ENCODE measurements at places on chromosomes 16 and 17.

GRCh38 chr17:4161192-4161966 is 18.4 kb downstream of the CYB5D2 start:
- no peak overlapping the region for H3K4me3 ChIP-seq
- no peaks in the 10 kb centered on the region for H3K27me3 ChIP-seq
- H3K36me3 ChIP-seq: peaks cover under 1% of the 10 kb centered on the region
- peak; percentile 92 for DNase-seq

DNA sequence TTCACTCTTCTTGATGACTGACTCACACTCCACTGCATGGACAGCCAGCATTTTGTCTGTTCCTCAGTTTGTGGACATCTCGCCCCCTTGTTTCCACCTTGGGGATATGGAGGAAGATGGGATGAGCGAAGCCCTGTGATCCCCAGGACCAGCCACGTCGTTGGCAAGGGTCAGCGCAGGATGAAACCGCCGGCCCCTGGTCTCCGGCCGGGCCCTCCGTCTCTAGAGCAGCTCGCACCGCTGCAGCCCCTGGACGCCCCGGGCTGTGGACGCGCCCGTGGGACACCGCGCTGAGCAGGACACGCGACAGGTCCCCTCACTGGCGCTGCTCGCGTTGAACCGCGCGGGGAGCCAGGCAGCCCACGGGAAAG is 604 bp upstream of the ZC3H18 start:
- H3K4me1 ChIP-seq: peaks cover 6% of the 10 kb centered on the region
- H3K4me3 ChIP-seq: peak overlapping the region; percentile 55
- DNase-seq: no peak
- H3K27ac ChIP-seq: no peak overlapping the region
- H3K36me3 ChIP-seq: no peaks in the 10 kb centered on the region

DNA sequence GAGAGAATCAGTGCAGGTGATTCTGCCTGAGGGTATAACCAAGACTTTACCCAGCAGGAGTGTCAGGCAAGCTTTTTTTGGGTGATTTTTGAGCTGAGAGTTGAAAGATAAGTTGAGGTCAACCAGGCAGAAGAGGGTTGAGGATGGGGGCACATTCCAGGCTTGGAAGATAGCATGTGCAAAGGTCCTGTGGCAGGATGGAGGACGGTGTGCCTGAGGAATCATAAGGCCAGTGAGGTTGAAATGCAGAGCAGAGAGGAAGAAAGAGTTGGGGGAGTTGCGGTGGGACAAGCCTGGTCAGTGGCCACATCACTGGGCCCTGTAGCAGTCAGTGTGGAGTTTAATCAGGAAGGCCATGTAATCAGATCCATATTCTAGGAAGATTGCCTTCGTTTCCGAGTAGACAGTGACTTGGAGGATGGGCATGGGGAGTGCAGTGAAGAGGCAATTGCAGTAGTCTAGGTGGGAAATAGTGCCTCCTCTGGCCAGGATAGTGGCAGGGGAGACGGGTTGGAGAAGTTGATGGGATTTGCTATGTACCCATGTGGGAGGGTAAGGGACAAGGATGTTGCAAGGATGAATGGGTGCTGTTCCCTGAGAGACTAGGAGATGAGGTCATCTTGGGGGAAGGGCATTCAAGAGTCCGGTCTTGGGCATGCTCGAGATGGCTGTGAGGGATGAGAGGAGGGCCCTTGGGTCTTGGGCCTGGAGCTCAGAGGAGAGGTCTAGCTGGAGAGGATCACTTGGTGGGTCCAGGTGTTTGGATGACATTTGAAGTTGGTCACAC is 3.9 kb downstream of the PLEKHG4 start:
- H3K4me3 ChIP-seq: no peak overlapping the region
- H3K36me3 ChIP-seq: no peaks in the 10 kb centered on the region
- no peaks in the 10 kb centered on the region for H3K27me3 ChIP-seq

GRCh38 chr16:11050536-11050935 is 106.2 kb downstream of the CLEC16A start:
- no peaks in the 10 kb centered on the region for H3K27me3 ChIP-seq
- H3K27ac ChIP-seq: peak overlapping the region; percentile 30
- H3K36me3 ChIP-seq: no peaks in the 10 kb centered on the region
- no peak for DNase-seq
- peaks cover 17% of the 10 kb centered on the region for H3K4me1 ChIP-seq

DNA sequence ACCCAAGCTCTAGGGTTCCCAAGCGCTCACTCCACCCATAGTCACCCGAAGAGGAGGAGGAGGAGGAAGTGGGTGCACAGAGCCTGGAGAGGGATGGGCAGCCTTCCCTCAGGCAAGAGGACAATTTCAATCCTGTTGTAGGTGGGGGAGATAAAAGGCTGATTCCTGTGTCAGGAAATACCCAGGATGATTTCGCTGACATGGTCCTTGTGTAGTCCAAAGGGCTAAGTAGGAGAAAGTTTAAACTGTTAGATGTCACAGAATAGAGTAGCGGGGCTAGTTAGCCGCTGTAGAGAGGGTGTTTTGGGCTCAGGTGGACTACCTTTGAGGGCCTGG is 1.3 kb upstream of the EXOC7 start:
- H3K36me3 ChIP-seq: peaks cover 2% of the 10 kb centered on the region
- no peak overlapping the region for H3K4me3 ChIP-seq
- no peak overlapping the region for H3K27ac ChIP-seq
- H3K4me1 ChIP-seq: peaks cover 2% of the 10 kb centered on the region
- no peak for DNase-seq
- no peaks in the 10 kb centered on the region for H3K27me3 ChIP-seq

- H3K4me1 ChIP-seq: no peaks in the 10 kb centered on the region
- H3K27ac ChIP-seq: no peak overlapping the region
- peak overlapping the region; percentile 24 for H3K4me3 ChIP-seq
- H3K36me3 ChIP-seq: no peaks in the 10 kb centered on the region
Observed at GRCh38 chr16:31528523-31529107, 915 bp downstream of the AHSP start.

DNA sequence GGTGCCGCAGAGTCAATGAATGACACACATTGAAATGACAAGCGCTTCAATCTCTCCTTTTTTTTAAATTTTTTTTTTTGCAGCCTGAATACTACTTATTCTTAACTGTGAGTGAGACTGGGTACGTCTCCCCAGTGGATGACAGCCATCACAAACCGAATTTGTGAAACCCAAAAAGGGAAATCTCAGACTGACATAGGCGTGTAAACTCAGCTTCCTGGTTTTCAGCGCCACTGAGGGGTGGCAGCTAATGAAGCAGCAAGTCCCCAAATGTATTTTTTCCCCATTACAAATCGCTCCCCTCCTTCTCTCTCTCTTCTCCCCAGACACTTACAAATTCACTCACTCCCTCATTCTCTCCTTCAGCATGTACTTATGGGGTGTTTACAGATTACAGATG is 196.0 kb downstream of the MAF start:
- no peak overlapping the region for H3K27ac ChIP-seq
- no peaks in the 10 kb centered on the region for H3K27me3 ChIP-seq
- no peak for DNase-seq
- H3K36me3 ChIP-seq: no peaks in the 10 kb centered on the region

GRCh38 chr17:28372203-28372944 is 880 bp downstream of the SARM1 start:
- H3K27ac ChIP-seq: no peak overlapping the region
- peaks cover 12% of the 10 kb centered on the region for H3K27me3 ChIP-seq
- H3K4me3 ChIP-seq: no peak overlapping the region
- H3K36me3 ChIP-seq: no peaks in the 10 kb centered on the region
- peak; percentile 43 for DNase-seq

GRCh38 chr17:74190154-74190553 is 13.3 kb upstream of the RPL38 start:
- no peaks in the 10 kb centered on the region for H3K36me3 ChIP-seq
- H3K27me3 ChIP-seq: no peaks in the 10 kb centered on the region
- no peaks in the 10 kb centered on the region for H3K4me1 ChIP-seq
- no peak overlapping the region for H3K27ac ChIP-seq

GRCh38 chr17:78957128-78957527 is 22.6 kb downstream of the LGALS3BP start:
- no peaks in the 10 kb centered on the region for H3K27me3 ChIP-seq
- no peaks in the 10 kb centered on the region for H3K36me3 ChIP-seq

DNA sequence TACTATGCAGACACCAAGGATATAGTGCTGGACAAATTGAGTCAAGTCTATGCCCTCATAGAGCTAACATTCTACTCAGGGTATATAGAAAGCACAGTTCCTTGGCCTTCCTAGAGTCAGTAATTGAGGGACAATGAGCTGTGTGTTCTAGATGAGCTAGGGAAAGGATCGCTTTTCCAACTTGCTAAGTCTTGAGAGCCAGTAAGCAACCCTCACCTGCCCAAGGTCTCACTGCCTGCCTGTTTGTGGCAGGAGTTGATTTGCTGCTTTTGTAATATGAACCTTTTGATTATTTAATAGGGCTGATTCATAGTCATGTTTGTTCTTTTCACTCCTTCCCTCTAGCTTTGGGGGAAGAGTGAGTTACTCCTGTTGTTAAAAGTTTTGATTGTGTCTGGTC is 6.5 kb downstream of the DDX42 start:
- no peak overlapping the region for H3K27ac ChIP-seq
- no peaks in the 10 kb centered on the region for H3K27me3 ChIP-seq
- peaks cover 2% of the 10 kb centered on the region for H3K4me1 ChIP-seq
- peaks cover 2% of the 10 kb centered on the region for H3K36me3 ChIP-seq
- DNase-seq: no peak

DNA sequence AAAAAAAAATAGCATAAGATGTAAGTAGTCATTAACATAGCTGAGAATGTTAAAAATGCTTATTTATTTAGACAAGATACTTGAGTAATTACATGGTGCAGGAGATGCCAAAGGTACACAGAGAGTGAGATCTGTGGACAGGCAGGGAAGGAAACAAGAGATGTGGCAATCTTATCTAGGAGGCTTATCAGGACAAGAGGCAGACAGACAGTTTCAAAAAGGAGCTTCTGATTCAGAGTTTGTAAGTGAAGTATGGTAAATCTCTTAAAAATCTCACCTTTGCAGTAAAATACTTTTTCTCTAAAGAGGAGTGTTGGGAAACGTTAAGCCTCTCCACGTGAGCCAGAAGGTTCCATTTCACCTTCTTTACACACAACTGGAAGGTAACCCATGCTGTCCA is 19.9 kb upstream of the GHDC start:
- H3K36me3 ChIP-seq: peaks cover 3% of the 10 kb centered on the region
- no peaks in the 10 kb centered on the region for H3K27me3 ChIP-seq
- DNase-seq: no peak
- no peak overlapping the region for H3K27ac ChIP-seq

DNA sequence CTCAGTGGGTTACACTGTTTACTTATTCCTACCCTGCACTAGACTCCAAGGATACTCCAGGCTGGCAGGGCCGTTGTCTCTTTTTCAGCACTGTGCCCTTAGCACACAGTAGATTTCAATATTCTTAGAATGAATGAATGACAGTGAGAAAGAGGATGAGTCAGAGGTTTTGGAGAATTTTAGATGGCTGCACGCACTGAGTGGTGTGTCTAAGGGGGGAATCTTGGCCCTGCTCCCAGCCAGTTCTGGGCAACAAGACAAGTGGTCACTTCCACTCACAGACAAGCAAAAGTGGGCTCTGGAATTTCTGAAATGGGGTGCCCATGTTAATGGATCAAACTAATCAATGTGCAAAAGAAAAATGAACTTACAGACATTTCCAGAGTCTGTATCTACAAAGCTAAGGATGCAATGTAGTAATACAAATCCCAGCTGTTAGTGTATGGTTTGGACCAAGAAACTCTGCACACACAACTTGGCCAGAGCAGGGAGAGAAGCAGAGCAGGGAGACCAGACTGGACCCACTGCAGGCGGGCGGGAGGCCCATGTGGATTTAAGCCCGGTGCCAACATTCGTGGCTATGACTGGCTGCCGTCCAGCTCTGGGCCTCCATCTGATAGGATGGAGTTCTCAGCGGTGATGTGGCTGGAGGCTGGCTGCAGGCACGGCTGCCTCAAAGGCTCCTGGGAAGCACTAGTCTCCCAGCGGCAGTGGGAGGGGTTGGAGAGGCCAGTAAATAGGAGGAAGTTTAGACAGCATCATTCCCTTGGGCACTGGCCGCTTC is 95.6 kb upstream of the CDYL2 start:
- no peak overlapping the region for H3K4me3 ChIP-seq
- no peaks in the 10 kb centered on the region for H3K27me3 ChIP-seq
- DNase-seq: no peak

DNA sequence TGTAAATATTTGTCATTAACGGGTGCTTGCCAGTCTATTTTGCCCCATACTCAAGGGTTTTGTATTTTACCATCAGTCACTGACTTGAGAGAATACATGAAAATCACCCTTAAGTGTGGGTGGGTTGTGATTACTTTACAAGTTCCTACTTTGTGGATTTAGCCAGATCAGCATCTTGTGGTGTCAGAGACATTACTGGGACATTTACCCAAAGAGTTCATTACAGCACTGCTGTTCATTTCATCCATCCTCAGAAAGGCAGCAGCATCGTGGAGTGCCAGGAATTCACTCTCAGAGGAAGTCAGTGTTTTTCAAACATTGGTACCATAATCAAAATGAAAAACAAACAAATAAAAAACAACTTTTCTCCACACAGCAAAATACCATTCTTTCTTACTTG is 110.8 kb downstream of the CNTNAP4 start:
- no peaks in the 10 kb centered on the region for H3K36me3 ChIP-seq
- no peaks in the 10 kb centered on the region for H3K4me1 ChIP-seq
- H3K4me3 ChIP-seq: no peak overlapping the region
- no peak overlapping the region for H3K27ac ChIP-seq
- no peak for DNase-seq
- no peaks in the 10 kb centered on the region for H3K27me3 ChIP-seq

GRCh38 chr16:3696425-3697218 is 20.7 kb downstream of the TRAP1 start:
- H3K36me3 ChIP-seq: no peaks in the 10 kb centered on the region
- no peaks in the 10 kb centered on the region for H3K4me1 ChIP-seq
- no peak overlapping the region for H3K4me3 ChIP-seq
- H3K27ac ChIP-seq: no peak overlapping the region
- H3K27me3 ChIP-seq: no peaks in the 10 kb centered on the region

- H3K4me3 ChIP-seq: no peak overlapping the region
- no peak overlapping the region for H3K27ac ChIP-seq
- no peaks in the 10 kb centered on the region for H3K27me3 ChIP-seq
Observed at GRCh38 chr17:42709561-42709960, 27.2 kb downstream of the CNTNAP1 start.

DNA sequence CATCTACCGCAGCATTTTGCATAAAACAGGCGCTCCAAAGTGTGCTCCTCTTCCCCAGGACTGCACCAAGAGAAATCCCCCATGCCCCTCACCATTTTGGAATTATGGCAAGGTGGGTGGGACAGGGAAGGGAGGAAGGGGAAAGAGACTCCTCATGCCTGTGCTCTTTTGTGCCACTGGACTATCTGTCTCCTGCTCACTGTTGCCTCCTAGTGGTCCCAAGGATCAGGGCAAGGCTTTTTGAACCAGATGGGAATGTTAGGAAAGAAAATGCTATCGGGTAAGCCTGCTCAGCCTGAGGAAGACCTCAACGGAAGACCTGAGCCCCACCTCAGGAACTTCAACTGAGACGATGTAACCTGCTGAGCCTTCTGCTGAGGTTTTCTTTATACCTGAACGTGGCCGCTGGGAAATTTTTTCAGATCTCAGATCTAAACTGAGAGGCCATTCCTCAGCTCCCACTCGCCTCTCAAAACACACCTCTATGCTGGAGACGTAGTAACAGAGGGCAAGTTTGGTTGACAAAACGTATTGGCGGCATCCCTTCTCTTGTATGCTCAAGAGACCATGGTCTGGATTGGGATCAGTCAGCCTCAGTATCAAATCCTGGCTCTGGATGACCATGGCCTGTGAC is 58.3 kb downstream of the SPACA3 start:
- no peaks in the 10 kb centered on the region for H3K4me1 ChIP-seq
- no peaks in the 10 kb centered on the region for H3K36me3 ChIP-seq
- peak; percentile 71 for DNase-seq
- H3K27ac ChIP-seq: no peak overlapping the region
